Mesothelial cell of epicardium (in vitro differentiated cells): ENCODE measurements at places on chromosomes 2 and 18. TPM values are rescaled to one million over a fixed set of nuclear protein-coding genes. Genes with fewer than 3 reads are reported as not detected.

SP5 gene
- total RNA-seq, result 2.2 to 4.6 TPM (median 2.7 TPM) in 3 replicates

ASIC4 gene
- total RNA-seq, result 0.98 to 1.4 TPM (median 1.1 TPM) in 3 replicates

NEUROD1 gene
- total RNA-seq, result not detected in 3 replicates

TCF4 gene
- 210 to 224 TPM (median 218 TPM) in 3 replicates for total RNA-seq

NDUFAF7 gene
- 26.5 to 31.3 TPM (median 27.0 TPM) in 3 replicates for total RNA-seq

CCDC74B gene
- 7.1 to 8.9 TPM (median 7.4 TPM) in 3 replicates for total RNA-seq

PRKAG3 gene
- total RNA-seq, result 2.8 to 3.6 TPM (median 2.9 TPM) in 3 replicates

RUFY4 gene
- total RNA-seq, result not detected in 3 replicates

MPP4 gene
- 0.18 to 0.27 TPM (median 0.27 TPM) in 3 replicates for total RNA-seq

MYL1 gene
- total RNA-seq, result 0.36 to 0.69 TPM (median 0.36 TPM) in 3 replicates

UBR3 gene
- total RNA-seq, result 44.9 to 47.7 TPM (median 47.3 TPM) in 3 replicates

DNA sequence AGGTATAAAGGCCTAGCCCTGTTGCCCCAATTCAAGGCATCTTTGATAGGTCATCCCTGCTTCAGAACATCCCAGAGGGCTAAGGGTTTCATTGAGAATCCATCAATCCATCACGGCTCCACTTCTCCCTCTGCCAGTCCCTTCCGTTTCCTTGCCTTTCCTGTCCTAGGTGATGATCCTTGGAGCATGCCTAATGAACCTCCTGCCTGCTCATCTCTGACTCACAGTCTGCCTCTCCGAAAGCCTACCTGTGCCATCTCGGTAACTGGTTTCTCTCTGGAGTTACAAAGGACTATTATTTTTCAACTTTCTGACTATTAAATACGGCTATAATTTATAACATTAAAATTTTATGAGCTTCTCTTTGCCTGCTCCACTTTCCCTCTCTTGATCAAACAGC, 36.7 kb upstream of the OSBPL6 start:
- no peak for DNase-seq
- H3K27me3 ChIP-seq, result no peaks in the 10 kb centered on the region
- no peaks in the 10 kb centered on the region for H3K4me1 ChIP-seq

GRCh38 chr2:59082657-59083056, 841.5 kb upstream of the FANCL start:
- H3K27ac ChIP-seq, result no peak overlapping the region
- no peaks in the 10 kb centered on the region for H3K36me3 ChIP-seq

GRCh38 chr2:97970293-97971060, 25.3 kb downstream of the TMEM131 start:
- peaks cover 18% of the 10 kb centered on the region for H3K4me1 ChIP-seq
- no peaks in the 10 kb centered on the region for H3K27me3 ChIP-seq
- no peak overlapping the region for H3K4me3 ChIP-seq

- H3K27me3 ChIP-seq, result no peaks in the 10 kb centered on the region
- no peak overlapping the region for H3K27ac ChIP-seq
- peaks cover 38% of the 10 kb centered on the region for H3K4me1 ChIP-seq
- H3K4me3 ChIP-seq, result no peak overlapping the region
Measured at GRCh38 chr2:163802284-163802683, 66.5 kb upstream of the FIGN start.

DNA sequence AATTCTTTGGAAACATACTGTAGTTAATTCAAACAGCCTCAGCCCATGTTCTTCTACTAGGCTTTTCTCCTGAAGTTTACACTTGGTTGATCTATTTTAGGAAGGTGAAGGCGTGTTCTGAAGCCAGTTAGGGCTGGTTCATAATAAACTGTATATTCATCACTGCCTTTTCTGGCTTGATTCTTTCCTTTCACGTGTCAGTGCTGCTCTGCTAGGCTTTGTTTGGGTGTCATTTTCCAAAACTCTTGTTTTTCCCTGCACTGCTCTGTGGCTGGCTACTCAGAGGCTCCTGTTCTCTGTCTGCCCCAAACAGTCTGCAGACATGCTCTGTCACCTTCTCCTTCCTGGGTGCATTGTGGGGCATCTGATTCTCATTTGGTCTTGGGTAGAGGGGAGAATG, 136.1 kb downstream of the PARD3B start:
- no peaks in the 10 kb centered on the region for H3K36me3 ChIP-seq
- H3K27me3 ChIP-seq, result no peaks in the 10 kb centered on the region
- H3K4me3 ChIP-seq, result no peak overlapping the region
- peaks cover 26% of the 10 kb centered on the region for H3K4me1 ChIP-seq

DNA sequence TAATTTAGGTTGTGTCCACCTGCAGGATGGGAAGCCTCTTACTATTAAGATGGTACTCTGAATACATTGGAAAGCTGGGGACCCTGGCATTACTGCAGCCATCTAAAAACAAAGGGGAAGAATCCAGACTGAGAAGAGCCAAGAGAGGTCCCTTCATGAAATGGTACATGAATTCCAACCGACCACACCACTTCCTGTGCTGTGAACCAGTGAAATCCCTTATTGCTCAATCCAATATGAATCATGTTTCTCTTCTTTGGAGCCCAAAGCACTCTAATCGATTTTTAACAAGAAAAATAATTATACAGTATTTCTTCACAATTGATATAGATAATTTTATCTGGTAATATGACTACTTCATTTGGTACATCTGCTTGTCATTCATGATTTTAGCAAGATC, 479.7 kb upstream of the RAB6C start:
- H3K27me3 ChIP-seq, result peaks cover 39% of the 10 kb centered on the region
- H3K4me1 ChIP-seq, result no peaks in the 10 kb centered on the region
- H3K27ac ChIP-seq, result no peak overlapping the region
- DNase-seq, result no peak
- no peak overlapping the region for H3K4me3 ChIP-seq

GRCh38 chr2:218008060-218009040, 5.6 kb upstream of the TNS1 start:
- peaks cover 43% of the 10 kb centered on the region for H3K4me1 ChIP-seq
- no peak overlapping the region for H3K27ac ChIP-seq
- peaks cover 40% of the 10 kb centered on the region for H3K27me3 ChIP-seq
- H3K36me3 ChIP-seq, result no peaks in the 10 kb centered on the region
- H3K4me3 ChIP-seq, result no peak overlapping the region

- no peak overlapping the region for H3K4me3 ChIP-seq
- no peak for DNase-seq
- H3K4me1 ChIP-seq, result peaks cover 20% of the 10 kb centered on the region
Measured at GRCh38 chr2:46943881-46944798, 28.5 kb upstream of the MCFD2 start.

GRCh38 chr18:58455314-58456188, 173.3 kb downstream of the ALPK2 start:
- H3K27me3 ChIP-seq, result peaks cover 22% of the 10 kb centered on the region
- peak overlapping the region; percentile 45 for H3K27ac ChIP-seq
- no peaks in the 10 kb centered on the region for H3K36me3 ChIP-seq

- H3K4me3 ChIP-seq, result no peak overlapping the region
- peaks cover 15% of the 10 kb centered on the region for H3K4me1 ChIP-seq
- H3K36me3 ChIP-seq, result no peaks in the 10 kb centered on the region
- H3K27me3 ChIP-seq, result no peaks in the 10 kb centered on the region
- no peak for DNase-seq
Measured at GRCh38 chr2:36607947-36608346, 10.0 kb upstream of the FEZ2 start.

DNA sequence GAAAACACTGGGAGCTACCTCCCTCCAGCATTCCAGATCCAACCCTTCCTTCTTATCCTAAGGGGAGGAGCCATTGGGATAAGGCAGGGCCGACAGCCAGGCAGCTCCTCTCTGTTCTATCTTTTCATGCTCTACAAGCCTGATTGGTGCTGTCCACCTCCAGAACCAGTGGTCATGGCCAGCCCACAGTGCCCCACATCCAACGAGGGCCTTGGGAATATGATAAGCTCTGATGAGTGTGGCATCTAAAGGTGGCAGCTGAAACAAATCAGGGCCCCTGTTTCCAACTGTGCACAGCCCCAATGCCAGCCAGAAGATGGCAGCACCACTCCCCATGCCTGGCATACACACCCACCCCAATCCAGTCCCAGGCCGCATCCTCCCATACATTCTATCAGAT, 329.3 kb downstream of the C1D start:
- H3K4me3 ChIP-seq, result no peak overlapping the region
- H3K4me1 ChIP-seq, result no peaks in the 10 kb centered on the region
- no peak overlapping the region for H3K27ac ChIP-seq
- no peaks in the 10 kb centered on the region for H3K36me3 ChIP-seq

- H3K4me1 ChIP-seq, result peaks cover 11% of the 10 kb centered on the region
- H3K27me3 ChIP-seq, result no peaks in the 10 kb centered on the region
- no peak overlapping the region for H3K27ac ChIP-seq
- peaks cover 24% of the 10 kb centered on the region for H3K36me3 ChIP-seq
- no peak for DNase-seq
Measured at GRCh38 chr2:241413929-241414580, 58.0 kb downstream of the FARP2 start.

DNA sequence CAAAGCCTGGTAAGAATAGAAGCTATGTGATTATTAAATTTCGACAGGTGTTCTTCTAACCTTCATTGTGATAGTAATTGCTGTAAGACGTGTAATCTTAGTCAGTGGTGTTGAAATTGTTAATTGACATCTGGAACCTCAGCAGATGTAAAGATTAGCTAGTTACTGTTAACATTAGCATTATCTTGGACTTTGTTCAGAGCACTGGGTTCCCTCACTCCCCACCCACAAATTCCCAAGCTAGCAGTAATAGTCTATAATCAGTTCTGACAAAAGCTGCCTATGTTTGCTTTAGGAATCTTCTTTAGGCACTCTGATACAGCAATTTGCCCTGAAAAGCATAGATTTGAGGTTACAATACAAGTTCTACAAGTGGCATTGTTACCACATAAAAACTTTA, 233.7 kb downstream of the EN1 start:
- H3K4me1 ChIP-seq, result peaks cover 10% of the 10 kb centered on the region
- no peak overlapping the region for H3K27ac ChIP-seq
- DNase-seq, result no peak
- peaks cover 9% of the 10 kb centered on the region for H3K27me3 ChIP-seq

- no peak overlapping the region for H3K4me3 ChIP-seq
- H3K4me1 ChIP-seq, result peaks cover 36% of the 10 kb centered on the region
- H3K27me3 ChIP-seq, result no peaks in the 10 kb centered on the region
- no peak for DNase-seq
- H3K36me3 ChIP-seq, result no peaks in the 10 kb centered on the region
- no peak overlapping the region for H3K27ac ChIP-seq
Measured at GRCh38 chr2:168426861-168427260, 29.2 kb upstream of the CERS6 start.

- no peaks in the 10 kb centered on the region for H3K36me3 ChIP-seq
- H3K27me3 ChIP-seq, result peaks cover 58% of the 10 kb centered on the region
- DNase-seq, result no peak
- no peak overlapping the region for H3K4me3 ChIP-seq
- no peak overlapping the region for H3K27ac ChIP-seq
Measured at GRCh38 chr2:121947674-121948073, 192.2 kb downstream of the TSN start.

DNA sequence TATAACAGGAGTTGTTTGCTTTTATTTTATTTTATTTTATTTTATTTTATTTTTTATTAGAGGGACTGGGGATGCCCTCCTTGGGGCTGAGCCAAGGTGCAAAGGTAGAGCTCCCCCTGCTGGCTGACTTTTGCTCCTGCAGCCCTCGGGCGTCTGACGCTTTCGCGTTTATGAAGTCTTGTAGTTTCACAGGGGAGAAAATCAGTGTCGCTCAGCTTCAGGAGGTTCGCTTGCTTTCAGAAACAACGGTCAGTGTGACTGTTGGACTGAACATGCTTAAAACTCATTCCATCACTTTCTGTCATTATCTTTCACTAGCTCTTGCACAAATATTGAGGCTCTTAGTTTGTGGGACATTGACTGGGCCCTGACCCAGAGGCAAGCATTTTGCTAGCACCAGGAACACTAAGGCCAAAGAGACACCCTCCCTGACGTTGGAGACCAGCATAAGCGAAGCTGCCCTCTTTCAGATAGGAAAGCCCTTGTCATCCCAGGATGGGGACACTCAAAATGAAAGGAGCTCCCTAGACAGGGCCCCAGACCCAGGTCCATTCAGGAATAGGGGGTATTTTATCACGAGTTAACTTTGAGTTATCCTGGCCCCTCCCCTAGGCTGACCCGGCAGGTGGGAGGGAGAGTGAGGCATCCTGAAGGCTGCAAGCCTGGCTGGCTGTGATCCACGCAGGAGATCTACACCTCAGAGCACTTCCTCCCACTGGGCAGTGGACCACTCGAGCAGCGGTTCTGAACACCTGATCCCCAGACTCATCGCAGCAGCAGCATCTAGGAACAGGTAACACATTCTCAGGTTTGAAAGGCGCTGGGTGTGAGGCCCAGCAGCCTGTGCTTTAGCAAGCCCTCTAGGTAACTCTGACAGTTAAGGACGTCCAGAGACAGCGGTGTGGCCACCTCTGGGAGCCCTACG, 34.4 kb downstream of the LGALSL start:
- H3K27me3 ChIP-seq, result no peaks in the 10 kb centered on the region
- H3K36me3 ChIP-seq, result no peaks in the 10 kb centered on the region
- H3K27ac ChIP-seq, result no peak overlapping the region

DNA sequence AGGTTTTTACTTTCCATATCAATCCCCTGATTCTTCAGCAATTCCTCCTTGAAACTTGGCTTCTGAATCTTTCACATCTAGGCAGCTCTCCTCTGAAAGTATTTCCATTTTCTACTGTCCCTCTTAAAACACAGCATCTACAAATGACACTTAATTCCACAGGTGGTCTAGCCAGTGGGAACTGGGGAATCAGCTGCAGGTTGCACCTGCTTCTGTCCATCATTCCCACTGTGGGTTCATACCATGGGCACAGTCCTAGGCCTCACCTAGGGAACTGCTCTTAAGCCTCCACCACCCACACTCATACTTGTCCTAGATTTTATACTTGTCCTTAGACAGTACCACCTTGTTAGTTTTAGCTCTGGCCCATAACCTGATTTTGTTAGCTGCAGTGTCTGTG, 2.2 kb downstream of the LOXL3 start:
- no peaks in the 10 kb centered on the region for H3K36me3 ChIP-seq
- H3K4me1 ChIP-seq, result peaks cover 31% of the 10 kb centered on the region
- DNase-seq, result no peak
- H3K27me3 ChIP-seq, result peaks cover 20% of the 10 kb centered on the region

DNA sequence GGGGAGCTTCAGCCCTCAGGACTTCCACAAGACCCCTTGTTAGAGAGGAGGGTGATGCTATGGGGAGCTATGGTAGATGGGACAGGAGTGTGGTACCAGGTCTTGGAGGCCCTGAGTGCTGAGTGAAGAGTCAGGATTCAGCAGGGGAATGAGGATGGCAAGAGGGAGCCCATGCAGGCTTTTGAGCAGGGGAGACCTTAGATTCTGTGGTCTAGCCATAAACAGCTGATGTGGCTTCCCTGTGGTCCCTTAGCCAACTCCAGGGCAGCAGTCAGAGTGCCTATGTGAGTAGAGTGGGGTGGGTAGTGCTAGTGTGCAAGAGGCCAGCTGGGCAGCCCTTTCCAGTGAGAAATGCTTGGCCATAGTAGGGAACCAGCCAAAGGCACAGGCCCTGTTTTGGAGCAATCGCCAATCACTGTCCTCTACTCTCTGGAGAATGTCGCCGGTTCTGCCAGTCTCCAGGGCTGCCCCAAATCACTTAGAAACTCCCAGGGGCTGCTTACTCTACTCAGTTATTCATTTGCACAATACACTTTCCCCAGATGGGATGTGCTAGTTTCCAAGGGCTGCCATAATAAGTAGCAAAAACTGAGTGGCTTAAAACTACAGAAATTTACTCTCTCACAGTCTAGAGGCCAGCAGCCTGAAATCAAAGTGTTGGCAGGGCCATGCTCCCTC, 310.5 kb downstream of the SMAD2 start:
- no peaks in the 10 kb centered on the region for H3K36me3 ChIP-seq
- no peak for DNase-seq
- H3K4me3 ChIP-seq, result no peak overlapping the region
- no peak overlapping the region for H3K27ac ChIP-seq
- peaks cover 33% of the 10 kb centered on the region for H3K27me3 ChIP-seq
- no peaks in the 10 kb centered on the region for H3K4me1 ChIP-seq

GRCh38 chr2:206192157-206192556, 32.5 kb downstream of the EEF1B2 start:
- H3K36me3 ChIP-seq, result no peaks in the 10 kb centered on the region
- H3K4me1 ChIP-seq, result no peaks in the 10 kb centered on the region
- H3K27ac ChIP-seq, result no peak overlapping the region
- peaks cover 3% of the 10 kb centered on the region for H3K27me3 ChIP-seq
- DNase-seq, result no peak
